Left ventricle myocardium inferior (tissue), 1 donor: ENCODE measurements at places on chromosomes 16 and 17. TPM values are rescaled to one million over a fixed set of nuclear protein-coding genes. Genes with fewer than 3 reads are reported as not detected.

- DNase-seq, result no peak
These were observed 42.9 kb downstream of the COX4I1 start for GRCh38 chr16:85842435-85842834.

DNA sequence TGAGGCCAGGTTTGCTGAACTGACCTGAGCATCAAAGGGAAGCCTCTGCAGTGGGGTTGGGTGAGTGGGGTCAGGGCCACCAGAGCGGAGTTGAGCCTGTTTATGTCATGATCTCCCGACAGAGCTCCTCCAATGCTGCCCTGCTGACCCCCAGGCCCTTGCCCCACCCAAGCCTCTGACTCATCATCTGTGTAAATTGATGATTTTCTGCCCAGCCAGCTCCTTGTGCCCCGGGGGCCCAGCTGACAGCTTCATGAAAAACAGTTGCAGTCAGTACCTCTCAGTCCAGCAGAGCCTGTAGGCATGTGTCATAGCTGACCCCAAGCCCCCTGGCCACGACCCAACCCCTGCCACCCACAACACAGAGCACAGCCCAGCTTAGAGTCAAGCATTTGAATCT, 134.9 kb downstream of the CCT6B start:
- DNase-seq, result no peak

GRCh38 chr16:68590201-68590994, 51.3 kb downstream of the ZFP90 start:
- peak; percentile 16 for DNase-seq

Gene ADAD2
- 0.52 TPM for total RNA-seq
